ENCODE measurements at places on chromosomes 5 and 9.

DNA sequence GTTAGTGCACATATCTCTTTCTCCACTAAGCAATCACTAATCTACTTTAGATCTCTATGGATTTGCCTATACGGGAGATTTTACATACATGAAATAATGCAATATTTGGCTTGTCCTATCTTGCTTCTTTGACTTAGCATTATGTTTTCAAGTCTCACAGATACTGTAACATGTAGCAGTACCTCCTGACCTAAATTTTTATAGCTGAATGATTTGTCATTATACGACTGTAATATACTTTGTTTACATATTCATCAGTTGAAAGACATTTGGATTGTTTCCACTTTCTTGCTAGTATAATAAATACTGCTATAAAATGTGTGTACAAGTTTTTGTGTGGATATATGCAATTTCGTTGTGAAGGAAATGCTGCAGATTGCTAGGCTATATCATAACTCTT is 1520.8 kb upstream of the CDH6 start:
- no peak for DNase-seq

- DNase-seq = no peak
Observed at GRCh38 chr9:131588396-131588795, 43.1 kb downstream of the PRRT1B start.

DNA sequence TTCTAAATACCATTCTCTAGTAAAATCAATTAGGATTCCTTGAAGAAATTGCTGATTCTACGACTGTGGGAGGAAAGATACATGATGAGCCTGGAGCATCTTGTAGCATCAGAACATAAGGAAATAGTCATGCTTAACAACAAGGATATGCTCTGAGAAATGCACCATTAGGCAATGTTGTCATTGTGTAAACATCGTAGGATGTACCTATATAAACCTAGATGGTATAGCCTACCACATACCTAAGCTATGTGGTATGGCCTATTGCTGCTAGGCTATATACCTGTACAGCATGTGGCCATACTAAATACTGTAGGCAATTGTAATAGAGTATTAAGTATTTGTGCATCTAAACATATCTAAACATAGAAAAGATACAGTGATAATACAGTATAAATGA is 77.4 kb upstream of the VCAN start:
- no peak for DNase-seq

DNA sequence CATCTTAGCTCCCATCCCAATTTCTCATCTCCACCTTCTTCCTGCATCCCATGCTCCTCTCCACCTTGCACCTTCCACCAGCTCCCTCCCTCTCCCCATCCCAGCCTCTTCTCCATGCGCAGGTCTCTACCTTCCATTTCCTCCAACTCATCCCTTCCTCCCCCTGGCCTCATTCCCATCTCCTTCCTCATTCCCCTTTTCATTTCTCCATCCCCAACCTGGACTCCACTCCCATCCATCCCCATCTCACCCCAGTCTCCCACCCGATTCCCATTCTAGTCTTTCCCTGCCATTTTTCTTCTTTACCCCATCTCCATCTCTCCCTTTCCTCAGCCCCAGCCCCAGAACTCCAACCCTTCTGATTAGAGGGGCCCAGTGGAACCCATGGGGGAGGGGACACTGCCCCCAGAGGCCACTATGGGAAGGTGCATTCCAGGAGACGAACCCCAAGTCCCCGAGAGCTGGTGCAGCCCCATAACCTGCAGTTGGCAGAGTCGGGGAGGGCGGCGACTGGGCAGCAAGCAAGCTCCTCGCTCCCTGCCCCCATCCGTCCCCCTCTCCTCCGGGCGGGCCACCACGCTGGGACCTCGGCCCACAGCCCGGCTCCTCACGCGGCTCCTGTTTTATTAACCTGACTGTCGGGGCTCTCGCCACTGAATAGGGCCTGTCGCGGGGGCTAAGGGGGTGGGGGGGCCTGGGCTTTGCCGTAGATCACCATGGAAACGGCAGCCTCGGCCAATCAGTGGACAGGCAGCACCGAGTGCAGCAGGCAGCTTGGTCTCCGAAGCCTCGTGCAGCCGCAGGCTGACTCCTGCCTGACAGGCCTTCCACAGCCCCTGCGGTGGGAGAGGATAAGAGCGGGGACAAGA is 66.7 kb downstream of the PCDH1 start:
- DNase-seq = no peak

- no peak for DNase-seq
Observed at GRCh38 chr5:31192442-31192841, 1.0 kb upstream of the CDH6 start.

GRCh38 chr9:120612218-120612617 is 32.3 kb upstream of the CDK5RAP2 start:
- DNase-seq = no peak

DNA sequence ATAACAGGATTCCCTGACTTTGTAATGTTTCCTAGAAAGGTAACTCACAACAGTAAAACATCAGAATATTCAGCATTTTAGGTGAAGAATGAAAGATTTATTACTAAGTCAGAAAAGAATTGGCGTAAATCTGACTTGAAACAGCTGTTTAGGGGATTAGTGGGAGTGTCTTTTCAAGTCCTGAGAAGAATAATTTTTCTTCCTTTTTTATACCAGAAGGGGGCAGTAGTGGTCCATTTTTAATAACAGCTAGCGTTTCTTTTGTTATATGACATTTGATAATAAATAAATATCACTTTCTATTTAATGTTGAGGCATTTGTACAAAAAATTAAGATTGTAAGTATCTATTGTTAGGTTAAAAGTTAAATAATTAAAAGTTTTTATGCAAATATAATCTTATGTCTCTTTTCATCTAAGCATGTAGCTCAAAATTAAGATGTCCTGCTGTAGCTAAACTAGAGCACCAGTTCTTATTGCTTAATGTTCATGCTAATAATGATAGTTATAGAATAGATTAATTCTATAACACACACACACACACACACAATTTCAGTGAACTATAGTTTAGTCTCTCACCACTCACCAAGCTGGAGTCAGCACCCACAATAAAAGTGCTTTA is 258.7 kb upstream of the ARRDC3 start:
- DNase-seq = no peak

DNA sequence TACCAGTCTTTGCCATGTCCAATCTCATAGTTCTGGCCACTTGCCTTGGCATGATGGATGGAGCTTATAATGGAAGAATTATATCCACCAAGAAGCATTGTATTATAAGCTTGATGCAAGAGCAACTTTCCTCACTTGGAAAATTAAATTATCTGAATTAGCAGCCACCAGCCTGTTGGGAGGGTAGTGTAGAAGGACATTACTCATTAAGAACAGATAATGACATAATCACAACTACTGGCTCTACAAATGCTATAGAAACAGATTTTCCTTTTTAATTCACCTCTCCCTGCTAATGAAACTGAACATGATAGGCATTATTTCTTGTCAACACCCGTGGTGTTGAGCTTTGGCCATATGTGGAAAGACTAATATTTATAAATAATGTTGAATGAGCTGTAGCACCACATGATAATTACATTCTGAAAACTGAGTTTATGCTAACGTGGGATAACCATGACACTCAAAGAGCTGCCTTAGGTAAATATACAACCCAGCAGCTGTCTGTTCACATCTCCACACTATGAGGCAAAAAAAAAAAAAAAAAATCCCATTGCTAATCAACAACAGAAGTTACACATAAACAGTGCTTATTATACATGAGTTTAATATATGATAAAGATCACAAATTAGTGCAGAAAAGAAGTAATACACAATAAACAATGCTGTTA is 48.1 kb upstream of the NR4A3 start:
- no peak for DNase-seq

All from stimulated activated CD4-positive, alpha-beta T cell treated with anti-CD3 and anti-CD28 coated beads, Interleukin-12 subunit alpha, Interleukin-12 subunit beta, amount 100 ng/mL, for 48 hours (primary cell).